ENCODE measurements at places on chromosomes 16 and 17.

DNA sequence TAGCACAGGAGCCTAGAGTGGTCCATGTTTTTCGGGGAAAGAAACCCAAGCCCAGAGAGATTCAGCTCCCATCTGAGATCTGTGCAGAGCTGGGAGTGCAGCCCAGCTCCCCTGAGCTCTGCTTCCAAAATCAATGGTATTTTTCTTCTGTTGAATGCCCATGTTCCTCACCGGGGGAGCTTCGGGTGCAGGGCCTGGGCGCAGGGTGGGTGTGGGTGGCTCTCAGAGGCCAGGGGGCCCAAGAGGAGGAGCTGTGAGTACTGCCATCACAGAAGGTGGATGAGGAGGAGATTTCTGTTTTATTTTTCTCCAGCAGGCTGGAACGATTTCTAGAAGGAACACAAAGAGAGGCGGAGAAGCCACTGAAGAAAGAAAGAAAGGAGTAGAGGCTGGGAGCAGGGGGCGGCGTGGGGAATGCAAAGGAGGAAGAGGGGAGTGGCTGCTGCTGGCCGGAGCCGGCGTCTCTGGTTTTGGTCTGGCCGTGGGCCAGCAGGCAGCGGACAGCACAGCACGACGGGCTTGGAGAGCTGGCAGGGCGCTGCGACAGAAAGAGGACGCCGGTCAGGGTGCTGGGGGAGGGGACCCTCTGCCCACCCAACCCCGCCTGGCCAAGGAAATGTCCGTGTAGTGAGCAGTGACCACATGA, 76.2 kb upstream of the KSR1 start:
- DNase-seq: no peak

GRCh38 chr17:55706808-55707773, 15.6 kb downstream of the TMEM100 start:
- DNase-seq: no peak

DNA sequence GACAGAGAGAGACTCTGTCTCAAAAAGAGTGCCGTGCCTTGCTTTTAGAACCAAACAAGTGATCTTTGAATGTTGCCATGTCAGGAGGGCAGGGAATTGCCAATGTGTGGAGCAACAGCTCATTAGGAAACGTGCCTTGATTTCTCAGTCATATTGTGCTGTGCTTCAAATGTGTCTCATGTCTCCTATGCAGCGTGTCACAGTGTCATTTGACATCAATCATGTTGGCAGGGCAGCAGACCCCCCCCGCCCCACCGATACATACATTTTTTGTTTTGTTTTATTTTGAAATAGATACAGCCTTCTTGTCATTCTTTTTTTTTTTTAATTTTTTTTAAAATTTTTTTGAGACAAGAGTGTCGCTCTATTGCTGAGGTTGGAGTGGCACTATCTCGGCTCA, 22.1 kb downstream of the MRC2 start:
- no peak for DNase-seq

DNA sequence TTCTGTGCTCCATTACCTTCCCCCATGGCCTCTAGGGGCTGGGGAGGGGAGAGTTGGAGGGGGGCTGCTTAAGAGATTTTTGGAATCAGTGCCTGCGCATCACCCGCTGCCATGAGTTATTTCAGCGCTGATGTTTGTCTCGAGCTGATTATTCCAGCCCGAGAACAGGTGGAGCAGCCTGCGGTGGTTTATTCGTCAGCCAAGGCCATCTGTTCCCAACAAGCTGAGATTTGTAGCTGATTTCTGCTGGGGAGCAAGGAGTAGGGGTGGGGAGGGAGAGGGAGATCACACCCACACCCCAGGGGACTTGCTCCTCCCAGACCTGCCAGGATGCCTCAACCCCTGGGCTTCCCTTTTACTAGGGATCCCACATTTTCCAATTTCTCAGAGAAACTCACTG, 23.1 kb downstream of the PIPOX start:
- DNase-seq: no peak

- DNase-seq: no peak
Observed at GRCh38 chr17:31532081-31532480, 140.6 kb downstream of the RAB11FIP4 start.

DNA sequence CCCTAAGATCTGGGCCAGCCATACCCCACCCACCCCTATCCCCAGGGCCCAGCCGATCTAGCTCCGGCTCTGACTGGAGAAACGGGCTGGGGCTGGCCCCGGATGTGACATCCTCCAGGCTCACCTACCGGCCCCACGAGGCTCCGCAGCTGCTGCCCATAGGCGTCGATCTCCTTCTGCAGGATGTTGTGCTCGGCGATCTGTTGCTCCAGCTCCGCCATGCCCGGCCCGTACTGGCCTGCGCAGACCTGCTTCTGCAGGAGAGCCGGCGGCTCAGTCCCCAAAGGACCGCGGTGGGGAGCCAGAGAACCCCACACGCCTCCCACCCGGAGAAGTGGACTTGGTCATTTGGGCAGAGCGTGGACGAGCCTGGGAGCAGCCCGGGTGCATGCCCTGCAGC, 4.8 kb downstream of the EVPL start:
- no peak for DNase-seq

DNA sequence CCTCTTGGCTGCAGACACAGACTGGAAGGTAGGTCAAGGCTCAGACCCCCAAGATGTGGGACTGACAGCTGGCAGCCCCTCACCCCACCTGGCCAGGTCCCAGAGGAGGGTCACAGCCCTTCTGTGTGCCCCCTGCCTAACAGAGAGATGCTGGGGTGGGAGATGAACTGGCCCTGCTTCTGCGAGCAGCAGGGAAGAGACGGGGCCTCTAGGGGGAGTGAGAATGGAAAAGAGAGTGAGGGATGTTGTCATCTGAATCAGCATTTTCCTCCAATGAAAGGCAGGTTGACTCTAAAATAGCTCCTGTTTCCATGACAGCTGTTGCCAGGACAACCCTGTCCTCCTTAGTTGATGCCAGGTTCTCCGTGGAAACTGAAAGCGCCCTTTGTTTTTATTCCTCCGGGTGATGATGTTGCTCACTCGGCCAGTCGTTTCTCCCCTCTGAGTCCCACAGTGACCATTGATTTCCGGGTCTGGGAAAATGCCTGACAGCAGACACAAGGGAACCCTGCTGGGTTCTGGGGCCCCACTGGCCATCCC, 4.9 kb upstream of the NDRG4 start:
- peak; percentile 80 for DNase-seq

- no peak for DNase-seq
Observed at GRCh38 chr16:66901626-66902025, 17.1 kb downstream of the CDH16 start.

GRCh38 chr17:78241277-78242023, 10.0 kb downstream of the TMEM235 start:
- DNase-seq: no peak

DNA sequence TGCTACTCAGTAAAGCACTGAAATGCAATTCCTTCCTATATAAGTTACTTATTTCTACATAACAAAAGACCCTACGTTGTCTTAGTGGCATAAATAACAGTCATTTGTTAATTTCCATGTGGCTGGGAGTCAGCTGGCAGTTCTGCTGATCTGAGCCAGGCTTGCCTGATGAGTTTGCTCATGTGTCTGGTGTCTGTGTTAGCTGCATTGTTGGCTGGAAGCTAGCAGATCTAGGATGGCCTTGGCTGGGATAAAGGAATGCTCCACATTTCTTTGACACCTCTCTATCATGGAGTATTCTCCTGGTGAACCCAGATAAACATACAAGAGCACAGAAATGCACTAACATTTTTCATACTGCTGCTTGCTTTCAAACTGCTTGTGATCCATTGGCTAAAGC, 264.4 kb upstream of the MON1B start:
- no peak for DNase-seq

GRCh38 chr17:20096430-20096829, 87.3 kb downstream of the SPECC1 start:
- no peak for DNase-seq

GRCh38 chr16:31301708-31302400, 42.1 kb downstream of the ITGAM start:
- DNase-seq: no peak

GRCh38 chr16:23330583-23331249, 28.6 kb downstream of the SCNN1B start:
- DNase-seq: no peak

DNA sequence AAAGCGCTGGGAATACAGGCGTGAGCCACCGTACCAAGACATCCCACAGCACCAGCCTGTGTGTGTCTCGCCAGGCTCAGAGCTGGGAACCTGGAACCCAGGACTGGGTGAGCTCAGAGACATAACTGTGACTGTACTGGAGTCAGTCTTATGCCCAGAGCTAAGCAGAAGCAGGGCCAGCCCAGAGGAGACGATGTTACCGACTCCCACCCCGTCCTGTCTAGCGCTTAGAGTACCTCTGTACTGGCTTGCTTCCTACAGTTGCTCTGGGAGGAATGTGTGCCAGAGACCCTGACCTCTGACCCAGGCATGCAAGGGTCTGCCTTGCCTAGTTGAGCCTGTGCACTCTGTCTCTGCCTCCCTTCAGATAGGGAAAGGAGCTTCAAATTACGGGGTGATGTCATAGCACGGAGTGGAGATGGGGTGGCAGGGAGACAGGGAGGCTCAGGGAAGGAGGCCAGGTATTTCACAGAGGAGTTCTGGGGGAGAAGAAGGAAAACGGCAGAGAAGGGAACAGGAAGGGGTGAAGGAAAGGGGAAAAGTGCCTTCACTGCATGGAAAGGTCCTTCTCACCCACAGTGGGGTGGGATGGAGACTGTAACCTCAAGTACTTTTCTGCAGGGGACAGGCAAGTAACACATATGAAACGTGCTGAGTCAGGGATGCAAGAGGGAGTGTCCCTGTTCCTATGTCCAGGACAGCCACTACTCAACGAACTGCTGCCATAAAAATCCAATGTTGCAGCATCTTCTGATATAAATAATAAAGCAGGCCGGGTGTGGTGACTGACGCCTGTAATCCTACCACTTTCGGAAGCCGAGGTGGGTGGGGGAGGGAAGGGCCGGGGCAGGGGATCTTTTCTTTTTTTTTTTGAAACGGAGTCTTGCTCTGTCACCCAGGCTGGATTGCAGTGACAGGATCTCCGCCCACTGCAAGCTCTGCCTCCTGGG, 5.8 kb upstream of the ARMC5 start:
- DNase-seq: no peak

- DNase-seq: no peak
Observed at GRCh38 chr17:38588788-38589174, 17.0 kb downstream of the SRCIN1 start.

GRCh38 chr17:80791758-80792284, 199.8 kb upstream of the CHMP6 start:
- peak; percentile 68 for DNase-seq

DNA sequence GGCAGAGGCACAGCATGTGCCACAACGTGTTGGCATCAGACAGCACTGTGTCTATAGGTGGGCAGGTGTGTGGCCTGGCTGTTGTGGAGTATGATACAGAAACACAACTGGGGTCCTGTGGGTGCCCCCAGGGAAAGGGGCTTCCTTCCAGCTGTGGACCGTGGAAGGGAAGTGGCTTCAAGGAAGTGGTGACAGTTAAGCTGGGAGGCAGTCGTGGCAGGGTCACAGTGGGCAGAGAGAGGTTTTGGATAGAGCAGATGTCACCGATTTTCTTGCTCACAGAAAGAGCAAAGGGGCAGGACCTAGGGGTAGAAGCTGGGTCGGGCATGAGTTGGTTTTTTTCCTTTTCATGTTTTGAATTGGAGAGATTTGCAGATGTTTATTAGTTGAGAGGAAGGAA, 11.2 kb upstream of the ORAI3 start:
- no peak for DNase-seq

DNA sequence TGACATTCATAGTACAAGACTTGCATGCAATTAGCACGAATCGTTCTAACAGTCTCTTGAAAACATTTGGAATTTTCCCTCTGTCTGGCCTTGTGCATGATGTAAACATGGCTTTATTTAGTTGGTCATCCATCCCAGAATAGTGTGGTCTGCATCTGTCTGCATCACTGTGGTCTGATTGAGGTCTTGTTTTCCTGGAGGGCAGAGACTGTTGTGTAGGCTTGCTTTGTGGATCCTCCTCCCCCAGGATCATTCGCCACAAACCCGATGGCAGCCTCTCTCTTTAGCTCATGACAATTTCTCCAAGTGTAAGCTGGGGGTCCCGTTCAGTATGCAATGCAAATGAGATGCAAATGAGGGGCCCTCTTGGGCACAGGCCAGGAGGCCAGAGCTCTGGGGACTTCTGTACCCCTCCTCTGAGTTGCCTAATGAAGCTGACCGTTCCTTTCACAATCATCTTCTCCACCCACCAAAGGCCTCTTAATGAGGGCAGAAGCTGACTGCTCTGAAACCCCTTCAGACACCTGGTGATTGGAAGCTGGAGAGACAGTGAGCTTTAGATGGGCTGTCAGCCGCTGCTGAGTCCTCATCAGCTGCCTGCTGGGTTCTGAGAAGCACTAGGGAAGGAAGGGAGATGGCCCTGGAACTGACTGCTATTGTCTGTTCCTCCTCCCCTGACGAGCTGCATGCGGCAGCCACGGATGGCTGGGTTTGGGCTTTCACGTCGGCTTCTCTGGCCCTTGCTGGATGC, 201.2 kb upstream of the CACNG3 start:
- no peak for DNase-seq

- DNase-seq: no peak
Observed at GRCh38 chr16:77213542-77214106, 14.4 kb downstream of the SYCE1L start.

DNA sequence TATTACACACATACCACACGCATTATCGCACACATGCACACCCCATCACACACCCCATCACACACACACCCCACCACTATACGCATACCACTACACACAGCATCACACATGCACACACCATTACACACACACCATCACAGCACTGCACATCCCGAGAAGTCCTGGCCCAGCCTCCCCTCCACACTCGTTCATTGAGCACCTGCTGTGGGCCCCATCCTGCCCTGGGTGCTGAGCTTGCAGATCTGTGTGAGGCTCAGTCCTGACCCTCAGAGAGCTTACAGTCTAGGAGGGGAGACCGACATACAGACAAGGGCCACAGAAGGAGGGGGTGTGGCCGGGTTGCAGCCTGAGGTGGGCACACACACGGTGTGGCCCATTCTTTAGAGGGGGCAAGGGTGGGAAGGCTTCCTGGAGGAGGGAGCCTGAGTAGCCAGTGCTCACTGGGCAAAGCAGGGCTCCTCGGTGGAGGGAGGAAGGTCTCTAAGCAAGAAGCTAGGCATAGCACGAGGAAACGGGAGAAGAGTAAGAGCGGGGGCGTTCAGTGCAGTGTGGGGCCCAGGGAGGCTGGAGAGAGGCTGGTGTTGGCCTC, 206.6 kb downstream of the NTN1 start:
- no peak for DNase-seq

GRCh38 chr17:48910370-48910769, 2.2 kb downstream of the UBE2Z start:
- no peak for DNase-seq

GRCh38 chr16:81366316-81366932, 51.7 kb downstream of the GAN start:
- no peak for DNase-seq

GRCh38 chr16:7004266-7004665, 328.4 kb upstream of the RBFOX1 start:
- DNase-seq: no peak

DNA sequence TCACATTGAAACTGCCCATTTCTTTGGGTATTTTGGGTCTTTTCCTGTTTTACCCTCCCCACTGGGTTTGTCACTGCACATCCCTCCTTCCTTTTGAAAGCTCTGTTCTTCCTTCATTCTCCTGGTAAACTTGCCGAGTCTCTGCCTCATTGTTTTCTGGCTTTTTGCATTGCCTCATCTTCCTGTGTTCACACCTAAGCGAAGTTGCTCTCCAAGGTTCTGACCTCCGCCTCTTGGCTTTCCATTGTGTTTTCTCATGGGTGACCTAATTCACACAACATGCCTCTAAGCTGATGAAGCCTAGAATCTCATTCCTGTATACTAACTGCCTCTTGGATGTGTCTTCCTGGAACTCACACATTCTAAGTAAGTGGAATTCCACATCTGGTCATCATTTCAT, 1096.1 kb upstream of the EEF2KMT start:
- no peak for DNase-seq

- no peak for DNase-seq
Observed at GRCh38 chr17:39763051-39763820, 25.5 kb downstream of the GRB7 start.

Measured in stimulated activated CD8-positive, alpha-beta memory T cell treated with anti-CD3 and anti-CD28 coated beads, Interleukin-4, amount 100 ng/mL, for 48 hours (primary cell).